ENCODE measurements at places on chromosomes 2 and 18.

- DNase-seq, result peak; percentile 72
Observed at GRCh38 chr2:118186110-118186857, 98.0 kb downstream of the INSIG2 start.

DNA sequence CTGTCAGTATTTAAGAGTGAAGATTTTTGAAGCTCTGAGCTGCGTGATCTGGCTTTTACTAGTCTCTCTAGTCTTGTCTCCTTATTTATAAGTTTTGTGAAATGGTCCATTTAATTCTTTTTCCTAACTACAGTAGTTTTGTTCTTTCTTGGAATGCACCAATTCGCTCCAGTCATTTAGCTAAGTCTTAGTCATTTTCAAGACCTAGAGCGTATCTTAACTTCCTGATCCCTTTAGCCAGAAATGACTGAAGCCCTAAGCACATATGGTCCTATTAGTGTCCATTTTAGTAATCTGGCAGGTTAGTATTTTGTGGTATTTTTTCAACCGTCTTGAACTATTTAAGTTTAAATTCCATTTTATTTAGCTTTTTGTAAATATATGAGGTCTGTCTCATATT, 3.6 kb downstream of the BIRC6 start:
- DNase-seq, result no peak

GRCh38 chr18:50558157-50558556, 1.7 kb upstream of the MAPK4 start:
- no peak for DNase-seq

GRCh38 chr2:11610624-11611242, 59.3 kb downstream of the NTSR2 start:
- DNase-seq, result no peak

GRCh38 chr2:148548716-148549400, 95.7 kb upstream of the EPC2 start:
- no peak for DNase-seq

DNA sequence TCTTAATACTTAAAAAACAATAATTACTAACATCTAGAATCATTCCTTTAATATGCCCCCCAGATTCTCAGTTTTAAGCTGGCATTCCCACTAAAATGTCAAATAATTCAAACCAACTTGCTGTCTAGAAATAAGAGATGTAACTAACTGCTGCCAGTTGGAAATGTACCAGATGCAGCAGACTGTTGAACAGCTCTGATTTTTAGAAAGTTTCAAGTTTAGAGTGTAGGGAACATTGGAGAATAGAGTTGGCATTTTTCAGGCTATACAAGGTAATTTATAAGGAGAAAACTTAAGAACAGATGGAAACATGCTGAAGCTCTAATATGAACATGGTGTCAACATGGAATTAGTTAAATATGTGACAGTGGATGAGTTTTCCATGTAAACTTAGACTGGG, 101.4 kb downstream of the PTRHD1 start:
- no peak for DNase-seq

DNA sequence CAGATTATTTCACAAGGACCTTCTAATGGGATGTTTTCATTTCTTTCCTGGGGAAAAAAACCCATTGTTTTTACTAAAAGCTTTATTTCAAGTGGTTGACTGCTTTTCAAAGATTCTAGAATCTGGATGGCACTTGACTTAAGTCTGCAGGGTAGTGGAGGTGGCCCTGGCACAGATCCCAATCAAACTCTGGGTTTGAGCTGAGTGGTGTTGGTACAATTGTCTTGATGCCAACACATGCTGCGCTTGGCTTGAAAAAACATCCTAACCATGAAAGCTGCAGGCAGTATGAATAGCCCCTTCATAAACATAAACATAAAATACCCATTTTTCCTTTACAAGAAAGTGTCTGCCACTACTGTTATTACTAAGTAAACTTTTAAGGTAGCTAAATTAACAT, 3.6 kb downstream of the PAPOLG start:
- no peak for DNase-seq

DNA sequence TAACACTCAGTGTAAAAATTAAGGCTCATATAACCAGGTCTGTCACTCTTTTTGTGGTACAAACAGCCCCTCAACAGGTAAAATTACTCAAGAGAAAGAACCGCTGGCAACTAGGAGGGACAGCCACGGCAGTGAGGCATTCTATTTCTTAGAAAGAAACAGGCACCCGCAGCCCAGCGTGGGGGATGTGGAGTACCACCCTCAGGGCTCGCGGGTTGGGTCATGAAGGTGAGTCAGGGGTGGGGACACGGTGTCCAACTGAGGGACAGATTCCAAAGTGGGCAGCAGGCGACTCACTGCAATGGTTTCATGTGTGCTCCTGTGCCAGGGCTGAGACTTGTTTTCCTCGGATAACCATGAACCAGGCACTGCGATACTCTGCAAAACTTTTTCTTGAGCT, 129.4 kb downstream of the DTNB start:
- DNase-seq, result no peak

- no peak for DNase-seq
Observed at GRCh38 chr2:84031312-84032050, 427.6 kb downstream of the SUCLG1 start.

GRCh38 chr18:62663731-62664336, 51.5 kb upstream of the PHLPP1 start:
- DNase-seq, result no peak

DNA sequence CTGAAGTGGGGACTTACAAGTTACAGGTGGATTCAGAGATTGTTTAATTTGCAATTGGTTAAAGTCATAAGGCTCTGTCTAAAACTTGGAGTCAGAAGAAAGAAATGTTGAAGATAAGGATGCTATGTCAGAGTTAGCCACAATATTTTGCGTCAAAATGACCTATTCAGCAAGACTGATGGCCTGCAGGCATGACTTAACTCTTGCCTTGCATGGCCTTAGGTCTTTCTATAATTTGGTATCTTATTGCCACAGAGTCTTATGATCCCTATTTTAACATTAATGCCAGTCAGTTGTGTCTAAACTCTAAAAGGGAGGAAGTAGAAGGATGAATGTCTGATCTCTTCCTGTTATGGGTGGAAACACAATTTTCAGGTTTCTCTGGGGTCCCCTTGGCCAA, 5.2 kb upstream of the COMMD1 start:
- no peak for DNase-seq

- DNase-seq, result no peak
Observed at GRCh38 chr2:164187121-164187520, 434.2 kb downstream of the GRB14 start.

DNA sequence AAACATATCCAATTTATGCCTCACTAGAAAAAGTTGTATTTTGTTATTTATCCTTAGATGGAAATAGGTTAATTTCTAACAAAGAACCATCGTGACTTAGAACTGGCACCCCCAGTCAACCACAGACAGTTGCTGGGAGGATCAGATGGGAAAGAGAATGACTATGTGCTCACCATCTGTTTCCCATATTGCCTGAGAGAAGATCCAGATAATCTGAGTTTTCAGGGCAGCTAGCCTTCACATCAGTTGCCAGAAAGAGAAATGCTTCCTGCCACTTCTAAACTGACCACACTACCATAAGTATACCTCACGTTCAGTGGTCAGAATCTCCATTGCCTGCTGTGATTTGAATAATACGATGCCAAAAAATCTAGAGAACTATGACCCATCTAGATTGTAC, 28.4 kb upstream of the NEB start:
- DNase-seq, result no peak

GRCh38 chr18:38453880-38454279, 888.3 kb upstream of the CELF4 start:
- no peak for DNase-seq

DNA sequence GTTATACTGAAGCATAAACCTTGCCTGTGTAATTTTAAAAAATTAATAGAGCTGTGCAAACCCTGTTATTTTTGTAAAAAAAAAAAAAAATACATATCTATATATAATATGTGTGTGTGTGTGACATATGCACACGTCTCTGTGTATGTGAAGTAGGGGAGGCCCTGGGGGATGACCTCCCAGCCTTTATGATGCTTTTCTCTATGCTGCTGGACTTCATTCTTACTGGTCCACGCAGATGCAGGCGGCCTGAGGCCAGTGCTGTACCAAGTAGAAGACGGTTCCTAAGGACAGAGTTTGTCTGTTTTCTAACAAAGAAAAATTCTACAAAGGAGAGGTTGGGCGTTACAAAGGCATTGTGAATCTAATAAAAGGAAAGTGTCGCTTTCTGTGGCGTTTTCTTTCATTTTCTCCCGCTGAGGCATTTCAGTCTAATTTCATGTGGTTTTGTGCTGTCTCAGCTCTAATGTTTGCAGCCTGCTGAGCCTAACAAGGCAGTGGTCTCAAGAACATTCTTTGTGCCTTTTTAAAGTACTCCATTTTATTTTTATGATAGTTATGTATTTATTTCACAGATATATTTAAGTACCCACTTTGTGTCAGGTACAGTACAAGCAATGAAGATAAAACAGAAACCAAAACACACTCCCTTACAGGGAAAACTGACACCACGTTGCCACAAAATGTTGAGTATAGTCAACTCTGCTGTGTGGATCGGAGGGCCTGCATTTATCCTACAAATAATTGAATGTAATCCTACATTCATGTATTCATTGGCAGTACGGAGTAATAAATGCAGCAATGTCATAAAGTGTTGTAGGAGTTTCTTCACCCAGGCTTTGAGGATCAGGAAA, 118.0 kb downstream of the RAB3GAP1 start:
- no peak for DNase-seq

GRCh38 chr2:33209976-33210375, 263.2 kb downstream of the LTBP1 start:
- no peak for DNase-seq

- DNase-seq, result no peak
Observed at GRCh38 chr2:191352536-191352935, 107.3 kb downstream of the MYO1B start.

DNA sequence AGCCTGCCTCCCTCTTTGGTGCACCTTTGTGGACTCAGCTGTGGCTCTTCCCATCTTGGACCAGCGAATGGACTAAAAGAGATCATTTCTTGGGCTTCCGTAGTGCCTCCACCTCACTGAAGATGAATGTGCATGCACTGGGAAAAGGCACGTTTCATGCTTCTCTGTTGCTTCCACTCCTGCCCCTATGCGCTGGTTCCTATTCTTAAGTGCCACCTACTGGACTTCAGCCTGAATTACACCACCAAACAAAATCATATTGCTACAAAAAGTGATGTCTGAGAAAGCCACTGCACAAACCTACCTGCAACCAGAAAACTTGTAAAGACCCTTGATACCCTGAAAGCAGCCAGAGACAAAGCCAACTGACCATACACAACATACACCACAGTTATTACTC, 695.6 kb downstream of the TSN start:
- no peak for DNase-seq

GRCh38 chr2:118667964-118668363, 179.5 kb downstream of the EN1 start:
- DNase-seq, result no peak

GRCh38 chr2:237873897-237874551, 14.6 kb downstream of the RAMP1 start:
- no peak for DNase-seq

GRCh38 chr18:41949206-41949920, 5.7 kb upstream of the PIK3C3 start:
- DNase-seq, result no peak

GRCh38 chr2:39546937-39547336, 109.9 kb upstream of the MAP4K3 start:
- DNase-seq, result no peak

- DNase-seq, result no peak
Observed at GRCh38 chr2:96262306-96262705, 3.5 kb downstream of the TMEM127 start.

DNA sequence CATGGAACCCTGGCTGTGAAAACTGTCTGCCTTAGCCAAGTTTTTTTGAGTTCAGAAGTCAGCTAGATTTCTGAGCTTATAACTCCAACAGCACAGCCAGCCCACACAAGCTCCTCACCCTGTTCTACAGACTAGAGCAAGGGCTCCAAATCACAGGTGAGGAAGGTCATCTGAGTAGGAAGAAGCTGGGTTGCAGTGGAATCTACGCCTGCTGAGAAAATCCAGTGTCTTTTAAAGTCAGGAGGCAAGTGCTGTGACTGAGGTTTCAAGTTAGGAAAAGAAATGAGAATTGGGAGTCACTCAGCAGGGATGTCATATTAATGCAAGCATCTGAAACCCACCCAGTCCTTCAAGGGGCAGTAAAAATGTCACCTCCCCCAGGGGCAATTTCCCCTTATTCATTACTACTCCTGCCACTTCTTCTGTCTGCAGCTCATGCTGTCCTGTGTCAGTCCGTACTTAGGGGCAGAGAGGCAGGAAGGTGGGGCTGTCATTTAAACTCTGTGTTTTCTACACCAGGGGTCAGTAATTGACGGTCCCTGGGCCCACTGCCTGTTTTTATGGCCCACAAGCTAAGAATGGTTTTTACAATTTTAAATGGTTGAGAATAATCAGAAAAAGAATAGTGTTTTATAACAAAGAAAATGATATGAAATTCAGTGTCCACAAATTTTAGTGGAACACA, 551.1 kb downstream of the BCL11A start:
- no peak for DNase-seq

- DNase-seq, result no peak
Observed at GRCh38 chr18:59783138-59783537, 85.9 kb upstream of the CCBE1 start.

DNA sequence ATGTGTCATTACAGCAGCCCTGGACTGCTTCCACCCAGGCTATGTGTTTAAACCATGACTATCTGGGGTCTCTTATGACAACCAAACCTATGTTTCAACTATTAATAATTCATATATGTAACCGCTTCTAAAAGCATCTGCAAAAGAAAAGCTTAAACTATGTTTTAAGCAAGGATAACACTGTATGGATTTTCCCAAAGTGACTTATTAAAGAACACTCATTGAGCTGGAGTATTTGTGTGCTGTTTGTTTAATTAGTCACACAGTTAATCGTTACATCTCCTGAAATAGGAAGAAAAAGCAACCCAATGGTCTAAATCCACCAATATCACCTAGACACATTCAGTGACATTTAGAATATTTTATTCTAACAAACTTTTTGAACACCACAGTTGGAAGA, 51.3 kb downstream of the TMEM163 start:
- DNase-seq, result no peak

DNA sequence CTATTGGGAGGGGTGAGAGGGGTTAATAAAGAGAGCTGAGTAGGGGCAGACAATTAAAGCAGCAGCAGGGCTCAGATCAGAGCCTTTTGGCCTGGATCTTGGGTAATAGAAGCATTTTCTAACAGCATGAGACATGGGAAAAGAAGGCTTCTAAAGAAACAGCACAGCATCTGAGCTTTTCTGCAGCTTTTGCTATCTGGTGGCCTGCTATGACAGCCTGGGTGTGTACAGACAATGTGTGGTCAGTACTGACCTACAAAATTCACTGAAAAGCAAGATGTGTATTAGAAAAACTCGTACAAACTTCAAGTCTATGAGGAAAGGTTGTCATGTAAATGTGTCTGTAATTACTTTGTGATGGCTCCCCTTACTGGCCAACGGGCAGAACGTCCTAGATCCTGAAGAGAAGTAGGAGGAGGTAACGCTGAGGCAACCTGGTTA, 95.6 kb downstream of the GALNT3 start:
- DNase-seq, result no peak
